ENCODE measurements at places on chromosomes 3 and 15.
A peak's percentile ranks its signal among the peaks of the same experiment; 100 is the strongest.

DNA sequence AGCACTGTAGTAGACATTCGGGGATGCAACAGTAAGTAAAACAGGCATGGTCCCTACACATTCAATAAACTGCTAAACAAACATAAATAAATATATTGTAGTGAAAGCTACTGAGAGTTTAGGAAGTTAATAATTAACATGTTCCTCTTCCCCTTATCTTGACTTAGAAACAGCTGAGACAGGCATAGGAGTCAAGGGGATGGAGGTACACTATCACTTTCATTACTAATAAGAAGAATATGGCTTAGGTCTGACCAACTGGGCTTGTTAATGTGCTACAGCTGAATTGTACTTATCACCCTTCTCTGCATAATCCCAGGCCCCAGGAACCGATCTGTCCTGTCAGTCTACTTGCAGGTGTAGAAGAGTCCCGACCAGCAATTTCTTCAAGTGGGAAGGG, 116.3 kb upstream of the DAZL start:
- DNase-seq: no peak

DNA sequence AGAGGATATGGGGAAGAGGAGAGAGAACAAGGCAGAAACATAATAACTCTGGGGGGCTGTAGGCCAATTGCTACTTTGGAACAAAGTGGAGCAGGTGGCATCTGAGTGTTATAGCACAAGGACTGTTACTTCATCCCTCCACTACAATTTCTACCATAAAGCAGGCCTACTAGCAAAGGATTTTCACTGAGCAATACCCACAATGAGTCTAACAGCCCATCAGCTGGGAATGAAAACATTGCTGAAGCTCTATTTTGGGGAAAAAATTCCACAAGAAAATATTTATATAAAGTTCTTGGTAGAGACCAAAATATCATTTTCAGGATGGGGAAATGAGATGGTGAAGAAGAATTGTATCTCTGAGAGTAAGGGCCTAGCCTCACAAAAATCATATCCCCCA, 3.6 kb upstream of the SHC4 start:
- DNase-seq: no peak

GRCh38 chr15:87648278-87648677, 608.3 kb downstream of the NTRK3 start:
- DNase-seq: no peak

DNA sequence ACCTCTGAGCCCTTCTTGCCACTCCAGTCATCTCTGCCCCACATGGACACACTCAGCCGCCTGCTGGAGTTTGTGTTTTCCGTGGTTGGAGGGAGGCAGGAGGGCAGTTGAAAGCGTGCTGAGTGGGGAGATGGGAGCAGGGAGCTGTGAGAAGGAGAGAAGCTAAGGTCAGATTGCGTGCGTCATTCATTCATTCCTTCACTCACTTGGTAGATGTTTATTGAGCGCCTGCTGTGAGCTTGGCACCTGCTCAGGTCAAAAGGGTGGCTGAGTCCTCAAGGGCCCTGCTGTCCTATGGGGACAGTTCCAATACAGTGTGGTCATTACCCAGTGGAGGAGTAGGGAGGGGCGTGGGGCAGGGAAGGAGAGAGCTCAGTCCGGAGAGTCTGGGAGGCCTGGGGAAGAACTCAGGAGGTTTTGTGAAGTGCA, 23.5 kb downstream of the LIMD1 start:
- DNase-seq: no peak

DNA sequence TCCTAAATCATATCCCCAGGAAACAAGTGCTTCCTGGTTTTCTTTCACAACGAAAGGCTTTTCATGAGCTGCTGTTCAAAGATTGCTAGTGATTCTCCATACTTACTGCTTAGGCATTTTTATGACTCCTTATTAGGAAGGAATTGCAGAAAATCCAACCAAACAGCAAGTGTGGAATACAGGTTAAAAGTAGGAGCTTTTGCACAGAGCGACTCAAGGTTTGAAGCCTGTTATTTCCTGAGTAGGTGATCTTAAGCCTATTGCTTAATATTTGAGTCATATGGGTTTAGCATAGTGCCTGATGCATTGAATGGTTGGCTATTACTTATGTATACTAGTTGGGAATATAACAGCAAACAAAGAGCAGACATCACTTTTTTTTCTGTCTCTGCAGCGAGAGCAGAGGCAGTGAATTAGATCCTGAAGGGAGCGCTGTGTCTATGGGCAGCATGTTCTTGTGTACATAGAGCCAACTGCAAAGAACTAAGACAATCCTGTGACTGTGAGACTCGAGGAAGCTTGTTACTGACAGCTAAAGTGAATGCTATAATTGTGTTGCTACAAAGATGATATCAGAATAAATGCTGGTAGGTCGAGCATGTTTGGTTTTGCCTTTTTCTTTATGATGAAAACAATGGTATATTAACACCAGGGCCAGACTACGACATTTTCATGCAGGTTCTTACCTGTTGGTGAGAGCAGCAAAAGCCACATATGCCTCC, 6.3 kb downstream of the TM4SF1 start:
- no peak for DNase-seq

DNA sequence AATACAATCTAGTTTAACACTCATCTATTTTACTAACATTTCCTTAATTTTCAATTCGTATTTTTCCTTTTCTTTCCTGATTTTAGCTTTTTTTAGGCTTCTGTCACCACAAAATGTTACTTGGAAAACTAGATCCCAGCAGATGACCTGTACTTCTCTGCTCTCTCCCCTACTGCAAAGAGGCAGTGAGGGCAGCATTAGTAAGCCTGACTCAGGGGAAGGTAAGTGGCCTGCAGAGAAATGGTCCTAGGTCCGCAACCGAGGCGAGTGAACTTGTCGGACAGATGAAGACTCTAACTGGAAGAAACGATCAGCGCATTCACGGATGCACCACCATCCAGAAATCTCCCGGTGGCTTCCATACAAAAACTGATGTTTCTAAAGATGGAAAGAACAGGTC, 20.4 kb downstream of the TMEM43 start:
- DNase-seq: no peak

GRCh38 chr15:69412274-69412673, 1.9 kb upstream of the KIF23 start:
- DNase-seq: no peak

- no peak for DNase-seq
Measured at GRCh38 chr3:139732729-139733128, 55.0 kb upstream of the NMNAT3 start.

GRCh38 chr3:106794442-106794841, 582.8 kb upstream of the CCDC54 start:
- DNase-seq: no peak

DNA sequence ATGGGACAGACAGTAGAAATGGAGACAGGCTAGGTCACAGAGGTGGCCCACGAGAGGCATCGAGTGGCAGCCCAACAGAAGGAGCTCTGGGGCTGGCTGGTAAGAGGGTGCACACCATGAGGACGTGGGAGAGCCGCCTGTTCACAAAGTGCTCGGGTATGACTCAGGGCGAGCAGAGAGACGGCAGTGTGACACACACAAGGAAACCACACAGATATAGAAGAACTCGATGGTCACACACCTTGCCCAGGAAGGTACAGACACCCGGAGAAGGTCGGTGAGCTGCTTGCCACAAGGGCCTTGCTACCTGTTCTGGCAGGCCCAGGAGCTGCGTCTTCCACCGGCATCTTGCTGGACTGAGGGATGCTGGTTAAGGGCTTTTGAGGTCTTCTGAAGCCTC, 50.2 kb downstream of the CA12 start:
- no peak for DNase-seq

DNA sequence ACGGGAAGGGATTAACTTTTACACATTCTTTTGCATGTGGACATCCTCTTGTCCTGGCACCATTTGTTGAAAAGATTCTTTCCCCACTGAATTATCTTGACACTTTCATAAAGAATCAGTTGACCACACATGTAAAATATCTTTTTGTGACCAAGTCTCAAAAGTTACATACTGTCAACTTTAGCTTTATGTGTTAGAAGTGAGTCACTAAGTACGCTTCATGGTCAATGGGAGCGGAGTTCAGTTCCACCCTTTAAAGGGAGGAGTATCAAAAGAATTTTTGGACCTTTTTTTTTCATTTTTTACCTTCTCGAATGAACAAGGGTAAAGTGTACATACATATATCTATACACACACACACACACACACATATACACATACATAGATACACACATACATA, 35.4 kb downstream of the MAPK6 start:
- DNase-seq: no peak

DNA sequence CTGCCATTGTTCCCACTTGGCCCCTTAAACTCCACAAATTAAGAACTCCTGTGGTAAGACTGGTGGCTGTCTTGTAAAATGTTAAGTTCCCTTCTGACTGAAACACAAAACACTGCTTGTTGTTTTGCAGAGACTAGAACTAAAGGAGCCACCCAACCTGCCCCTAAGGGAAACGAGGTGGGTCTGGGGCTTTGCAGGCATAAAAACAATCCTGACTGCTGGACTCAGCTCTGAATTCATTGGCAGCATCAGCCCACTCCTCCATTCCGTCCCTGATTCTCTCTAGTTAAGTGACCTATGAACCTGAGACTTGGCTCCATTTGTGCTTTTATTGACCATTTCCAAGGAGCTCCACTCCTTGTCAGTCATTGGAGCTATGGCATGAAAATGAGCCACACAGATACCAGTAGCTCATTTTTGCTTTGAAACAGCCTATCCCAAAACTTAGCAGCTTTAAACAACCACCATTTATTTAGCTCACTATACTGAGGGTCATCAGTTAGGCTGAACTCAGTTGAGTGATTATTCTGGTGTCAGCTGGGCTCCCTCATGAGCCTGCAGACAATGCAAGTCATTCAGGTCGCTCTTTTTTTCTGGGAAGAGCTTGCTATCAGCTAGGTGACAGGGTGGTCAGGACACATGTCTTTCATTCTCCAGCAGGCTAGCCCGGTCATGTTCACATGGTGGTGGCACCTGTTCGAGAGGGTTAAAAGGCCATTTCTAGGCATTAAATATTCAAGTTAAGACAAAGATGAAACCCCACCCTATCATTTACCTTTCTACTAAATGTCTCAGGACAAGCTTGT, 175.1 kb upstream of the CTNNB1 start:
- DNase-seq: no peak

DNA sequence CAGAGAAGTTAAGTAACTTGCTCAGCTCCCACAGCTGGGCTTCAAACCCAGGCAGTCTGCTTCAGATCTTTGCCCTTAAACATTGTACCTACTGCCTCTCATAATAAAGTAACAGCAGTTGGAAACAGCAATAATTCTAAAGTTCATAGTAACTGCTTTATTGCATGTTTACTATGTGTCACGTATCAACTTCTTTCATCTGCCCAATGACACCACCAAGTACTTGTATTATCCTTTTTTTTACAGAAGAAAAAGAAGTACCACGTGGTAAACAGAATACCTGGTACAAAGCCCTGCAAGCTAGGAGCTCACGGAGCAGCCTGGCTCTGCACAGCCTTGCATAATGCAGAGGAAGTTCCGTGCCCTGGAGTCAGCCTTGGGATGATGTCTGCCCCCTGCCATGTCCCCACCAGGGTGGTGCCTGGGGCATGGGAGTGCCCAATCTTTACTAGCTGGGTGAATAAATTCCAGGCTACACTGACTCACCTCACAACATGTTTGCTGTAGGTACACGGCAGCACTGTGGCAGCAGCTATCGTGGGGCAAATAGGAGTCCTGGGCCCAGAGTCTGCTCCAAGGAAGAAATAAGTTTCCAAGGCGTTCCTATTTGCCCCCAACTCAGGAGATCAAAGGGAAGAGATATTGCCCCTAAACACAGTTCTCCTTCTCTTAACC, 77.2 kb downstream of the LDHAL6B start:
- DNase-seq: no peak

- DNase-seq: no peak
Measured at GRCh38 chr3:138317687-138318086, 12.0 kb downstream of the NME9 start.

GRCh38 chr3:127002195-127003174, 19.6 kb downstream of the PLXNA1 start:
- DNase-seq: peak; percentile 86

DNA sequence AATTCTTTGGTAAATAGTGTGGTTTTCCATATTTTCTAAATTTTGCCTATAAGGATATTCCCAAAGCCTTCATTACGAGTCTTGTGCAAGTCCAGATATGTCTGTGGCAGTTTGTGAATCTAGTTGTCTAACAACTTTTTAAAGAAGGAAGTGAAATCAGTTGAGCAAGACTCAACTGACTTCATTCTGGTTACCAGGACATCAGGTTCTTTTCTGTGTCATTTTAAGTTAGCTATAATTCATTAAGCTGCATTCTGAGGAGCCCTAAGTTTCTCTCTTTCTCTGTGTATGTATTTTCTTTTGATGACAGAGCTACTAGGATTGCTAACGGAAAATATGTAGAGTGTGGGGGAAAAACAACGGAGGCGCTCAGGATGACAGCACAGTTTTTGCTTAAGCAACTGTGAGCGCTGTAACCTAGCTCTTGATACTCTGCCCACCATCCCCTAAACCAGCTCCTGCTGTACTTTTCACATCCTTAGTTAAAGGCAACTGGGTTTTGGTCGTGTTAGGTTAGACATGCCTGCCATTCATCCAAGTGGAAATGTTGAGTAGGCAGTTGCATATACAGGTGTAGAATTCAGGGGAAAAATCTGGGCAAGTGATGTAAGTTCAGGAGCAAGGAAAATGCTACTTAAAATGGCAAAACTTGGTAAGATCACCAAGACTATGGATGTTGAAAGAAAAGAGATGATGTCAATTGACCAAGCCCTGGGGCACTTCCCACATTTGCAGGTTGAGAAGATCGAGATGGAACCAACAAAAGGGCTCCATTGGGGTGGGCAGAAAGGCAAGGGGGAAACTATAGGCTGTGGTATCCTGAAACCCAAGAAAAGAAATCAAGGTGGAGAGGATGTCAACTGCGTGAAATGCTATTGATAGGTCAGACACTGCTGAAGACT, 9.2 kb downstream of the MFSD1 start:
- DNase-seq: no peak

GRCh38 chr3:38204599-38205471, 39.5 kb downstream of the OXSR1 start:
- no peak for DNase-seq

GRCh38 chr15:83656192-83656591, 2.3 kb downstream of the ADAMTSL3 start:
- no peak for DNase-seq

DNA sequence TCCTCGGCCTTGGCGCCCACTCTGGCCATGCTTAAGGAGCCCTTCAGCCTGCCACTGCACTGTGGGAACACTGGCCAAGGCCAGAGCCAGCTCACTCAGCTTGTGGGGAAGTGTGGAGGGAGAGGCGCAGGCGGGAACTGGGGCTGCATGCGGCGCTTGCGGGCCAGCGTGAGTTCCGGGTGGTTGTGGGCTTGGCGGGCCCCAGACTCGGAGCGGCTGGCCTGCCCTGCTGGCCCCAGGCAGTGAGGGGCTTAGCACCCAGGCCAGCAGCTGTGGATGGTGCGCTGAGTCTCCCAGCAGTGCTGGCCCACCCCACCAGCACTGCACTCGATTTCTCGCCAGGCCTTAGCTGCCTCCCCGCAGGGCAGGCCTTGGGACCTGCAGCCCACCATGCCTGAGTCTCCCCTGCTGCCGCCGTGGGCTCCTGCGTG, 13.1 kb upstream of the UBP1 start:
- no peak for DNase-seq

DNA sequence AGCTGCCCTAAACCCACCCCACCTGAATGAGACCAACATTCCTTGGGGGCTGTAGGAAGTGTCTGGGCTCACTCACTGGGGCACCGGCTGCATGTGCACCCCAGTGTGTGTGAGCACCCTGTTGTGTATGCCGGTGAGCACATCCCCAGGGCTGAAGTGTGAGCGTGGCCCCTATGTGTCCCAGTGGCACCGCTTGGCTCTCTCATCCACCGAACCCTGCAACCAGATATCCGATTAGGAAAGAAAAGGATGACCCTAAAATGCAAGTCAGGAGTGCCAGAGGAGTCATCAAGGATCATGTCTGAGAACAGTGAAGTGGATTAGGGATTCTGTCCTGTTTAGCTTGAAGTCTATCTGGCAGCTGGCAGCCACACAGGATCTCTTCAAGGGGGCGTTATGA, 84.0 kb upstream of the ALDH1L1 start:
- DNase-seq: no peak
